ENCODE measurements at places on chromosomes 16 and 17.
A peak's percentile ranks its signal among the peaks of the same experiment; 100 is the strongest.

GRCh38 chr16:70772493-70772892 is 28.5 kb downstream of the VAC14 start:
- no peak for DNase-seq

DNA sequence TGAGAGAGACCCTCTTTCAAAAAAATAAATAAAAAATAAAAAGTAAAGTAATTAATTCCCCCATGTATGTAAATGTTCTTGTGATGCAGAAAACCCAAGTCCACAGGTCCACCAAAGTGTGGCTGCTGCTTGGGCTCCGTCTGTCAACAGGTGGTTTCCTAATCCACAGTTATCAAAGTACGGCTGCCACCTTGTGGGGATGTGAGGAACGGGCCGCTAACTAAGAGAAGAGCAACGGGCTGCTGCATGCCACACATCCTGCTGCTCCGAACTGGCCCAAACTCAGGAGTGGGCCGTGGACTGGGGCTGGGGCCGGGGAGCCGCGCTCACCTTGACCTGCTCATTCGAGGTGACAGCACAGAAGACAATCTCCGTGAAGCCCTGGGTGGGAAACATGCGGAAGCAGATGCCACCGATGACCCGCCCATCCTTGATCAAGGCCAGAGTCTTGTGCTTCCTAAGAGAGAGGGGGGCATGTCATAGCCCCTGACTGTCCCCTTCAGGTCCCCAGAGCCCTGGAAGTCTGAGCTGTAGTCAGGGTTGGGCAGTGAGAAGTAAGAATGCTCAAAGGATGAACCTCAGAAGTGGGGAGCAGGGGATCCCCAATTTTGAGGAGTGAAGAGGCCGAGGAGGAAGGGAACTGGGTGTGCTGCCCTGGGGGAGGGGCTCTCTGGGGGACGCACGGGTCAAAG is 4.3 kb downstream of the KAT2A start:
- DNase-seq: peak; percentile 53

DNA sequence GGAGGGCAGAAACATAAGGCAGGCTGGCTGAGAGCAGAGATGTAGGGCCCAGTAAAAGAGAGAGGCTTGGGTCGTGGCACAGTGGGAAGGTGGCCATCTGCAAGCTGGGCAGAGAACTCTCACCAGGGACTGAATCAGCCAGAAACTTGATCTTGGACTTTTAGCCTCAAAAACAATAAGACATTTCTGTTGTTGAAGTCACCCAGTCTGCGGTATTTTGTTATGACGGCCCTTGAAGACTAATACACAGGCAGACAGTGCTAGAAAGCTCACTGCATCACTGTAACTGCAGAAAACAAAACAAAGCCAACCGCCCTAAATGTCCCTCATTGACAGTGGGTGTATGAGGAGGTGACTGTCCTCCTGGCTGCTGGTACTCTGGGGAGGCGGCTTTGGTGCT is 3.9 kb upstream of the JPH3 start:
- no peak for DNase-seq

- DNase-seq: no peak
Observed at GRCh38 chr16:68351463-68351862, 40.6 kb downstream of the PRMT7 start.

DNA sequence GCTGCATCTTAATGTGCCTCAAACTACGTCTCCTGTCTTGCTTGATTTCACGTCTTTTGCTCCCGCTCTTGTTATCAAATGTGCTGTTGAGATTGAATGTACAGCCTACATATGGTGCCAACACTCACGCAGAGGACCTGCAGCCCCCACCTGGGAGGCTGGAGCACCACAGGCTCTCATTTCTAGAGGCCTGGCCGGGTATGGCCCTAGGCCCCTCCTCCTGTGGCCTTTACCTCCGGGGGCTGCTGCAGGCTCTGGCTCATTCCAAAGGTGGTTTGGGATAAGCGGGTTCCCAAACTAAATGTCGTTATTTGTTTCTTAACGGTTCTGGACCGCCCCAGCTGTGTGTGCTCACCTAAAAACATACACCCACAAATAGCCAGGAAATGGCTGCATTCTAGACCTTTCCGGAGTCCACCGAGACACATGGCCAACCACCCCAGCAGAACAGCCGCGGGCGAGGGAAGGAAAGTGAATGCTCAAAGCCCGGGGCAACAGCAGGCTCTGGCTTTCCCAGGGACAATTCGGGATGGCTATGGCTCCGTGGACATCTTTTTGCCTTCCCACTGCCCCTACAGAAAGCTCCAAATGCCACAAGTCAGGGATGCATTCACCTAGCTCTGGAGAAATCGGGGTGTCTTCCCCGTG is 105.9 kb downstream of the ENGASE start:
- DNase-seq: no peak

GRCh38 chr17:11144358-11145233 is 96.4 kb upstream of the SHISA6 start:
- peak; percentile 40 for DNase-seq

- no peak for DNase-seq
Observed at GRCh38 chr17:36027761-36028160, 10.0 kb upstream of the CCL23 start.
